ENCODE measurements at places on chromosomes 3 and 15. TPM values are rescaled to one million over a fixed set of nuclear protein-coding genes. Genes with fewer than 3 reads are reported as not detected.

SLC25A38 gene
- total RNA-seq, result 65.1 TPM

SKOR1 gene
- 1.8 TPM for total RNA-seq

SLC2A2 gene
- not detected for total RNA-seq

SAMD7 gene
- not detected for total RNA-seq

DHX30 gene
- total RNA-seq, result 80.7 TPM

WWTR1 gene
- total RNA-seq, result 0.11 TPM

POPDC2 gene
- 1.0 TPM for total RNA-seq

TICRR gene
- 0.11 TPM for total RNA-seq

CPLX3 gene
- 0.19 TPM for total RNA-seq

PROS1 gene
- total RNA-seq, result not detected

NLGN1 gene
- not detected for total RNA-seq

GRCh38 chr3:46479021-46479420, 14.3 kb upstream of the LTF start:
- DNase-seq, result no peak

DNA sequence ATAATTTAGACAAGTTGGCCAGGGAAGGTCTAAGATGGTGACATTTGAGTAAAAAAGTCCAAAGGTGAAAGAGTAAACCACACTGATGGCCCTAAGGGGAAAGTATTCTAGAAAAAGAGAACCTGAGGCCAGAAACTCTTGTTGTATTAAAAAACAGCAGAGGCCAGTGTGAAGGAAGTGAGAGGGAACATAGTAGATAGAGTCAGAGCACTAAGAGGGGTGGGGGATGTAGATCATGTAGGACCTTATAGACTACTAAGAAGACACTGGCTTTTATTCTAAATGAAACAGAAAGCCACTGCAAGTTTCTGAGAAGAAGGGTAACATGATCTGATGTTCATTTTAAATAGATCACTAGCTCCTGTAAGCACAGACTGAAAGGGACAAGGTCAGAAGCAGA, 14.5 kb downstream of the POLQ start:
- no peak for DNase-seq

GRCh38 chr3:15301761-15302160, 30.6 kb downstream of the SH3BP5 start:
- no peak for DNase-seq

GRCh38 chr3:119939077-119939476, 155.2 kb downstream of the GSK3B start:
- DNase-seq, result no peak

DNA sequence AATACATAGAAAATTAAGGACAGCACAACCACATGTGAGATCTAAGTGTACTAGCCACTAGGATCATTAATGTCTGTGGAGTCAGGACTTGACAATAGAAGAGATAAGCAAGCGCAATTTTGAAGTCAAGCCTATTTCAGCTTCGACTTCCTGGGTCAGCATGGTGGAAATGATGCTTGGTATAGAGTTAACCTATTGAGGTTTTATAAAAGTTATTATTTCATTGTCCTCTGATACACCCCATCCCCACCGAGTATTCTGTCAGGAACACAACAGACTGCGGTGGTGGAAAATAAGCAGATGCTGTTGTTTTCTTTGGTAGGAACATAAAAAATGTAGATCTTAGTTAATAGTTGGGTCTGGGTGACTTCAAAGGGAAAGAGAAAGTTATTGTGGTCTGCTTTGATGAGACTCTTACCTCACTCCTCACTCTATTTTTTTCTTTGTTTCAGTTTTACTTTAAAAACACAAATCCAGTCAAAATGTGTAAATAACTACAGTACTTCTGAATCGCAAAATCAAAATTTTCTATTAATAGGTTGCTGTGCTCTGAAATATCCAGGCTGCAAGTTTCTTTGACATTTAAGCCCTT, 82.1 kb downstream of the IL5RA start:
- no peak for DNase-seq

DNA sequence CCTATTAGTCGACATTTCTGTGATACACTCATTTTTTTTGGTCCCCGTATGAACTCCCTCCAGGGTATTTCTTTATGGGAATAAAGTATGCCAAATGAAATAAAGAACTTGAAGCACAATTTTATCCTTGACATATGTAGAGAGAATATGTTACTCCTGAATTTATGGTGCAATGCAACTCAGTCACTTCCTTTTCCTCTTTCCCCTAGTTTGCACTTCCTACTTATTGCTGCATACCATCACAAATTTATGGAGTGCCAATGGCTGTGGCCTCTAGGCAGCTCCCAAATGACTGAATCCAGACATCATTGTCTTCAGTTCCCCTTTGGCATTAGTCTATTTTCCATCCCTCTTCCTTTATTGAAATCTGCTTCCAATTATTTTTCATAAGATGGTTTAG, 403.5 kb downstream of the FHIT start:
- no peak for DNase-seq

- no peak for DNase-seq
These were observed 22.3 kb upstream of the ZBTB38 start for GRCh38 chr3:141346007-141346406.

GRCh38 chr15:53395871-53396270, 363.6 kb downstream of the WDR72 start:
- DNase-seq, result no peak

DNA sequence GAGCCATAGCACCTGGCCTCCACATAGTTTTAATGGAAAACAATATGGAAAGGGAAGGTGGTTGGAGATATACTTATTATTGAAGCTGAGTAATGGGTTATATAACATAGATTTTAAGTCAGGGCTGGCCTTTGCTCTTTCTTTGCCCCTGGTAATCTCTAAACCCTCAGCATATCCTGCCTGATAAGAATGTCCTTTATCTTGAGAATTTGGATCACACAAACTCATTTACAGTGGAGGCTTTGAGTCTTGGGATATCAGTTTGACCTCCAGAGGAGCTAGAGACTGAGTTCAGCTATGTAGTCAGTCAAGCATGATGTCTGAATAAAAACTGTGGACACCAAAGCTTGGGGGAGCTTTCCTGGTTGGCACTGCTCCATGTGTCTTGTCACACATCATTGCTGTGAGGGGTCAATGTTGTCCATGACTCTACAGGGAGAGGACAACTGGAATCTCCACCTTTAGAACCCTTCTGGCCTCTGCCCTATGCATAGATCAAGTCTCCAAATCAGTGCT, 9.0 kb upstream of the C3orf33 start:
- DNase-seq, result no peak

- no peak for DNase-seq
These were observed 1.4 kb downstream of the FAM227B start for GRCh38 chr15:49619226-49619625.

- DNase-seq, result no peak
These were observed 123.6 kb upstream of the CD96 start for GRCh38 chr3:111418391-111418790.

DNA sequence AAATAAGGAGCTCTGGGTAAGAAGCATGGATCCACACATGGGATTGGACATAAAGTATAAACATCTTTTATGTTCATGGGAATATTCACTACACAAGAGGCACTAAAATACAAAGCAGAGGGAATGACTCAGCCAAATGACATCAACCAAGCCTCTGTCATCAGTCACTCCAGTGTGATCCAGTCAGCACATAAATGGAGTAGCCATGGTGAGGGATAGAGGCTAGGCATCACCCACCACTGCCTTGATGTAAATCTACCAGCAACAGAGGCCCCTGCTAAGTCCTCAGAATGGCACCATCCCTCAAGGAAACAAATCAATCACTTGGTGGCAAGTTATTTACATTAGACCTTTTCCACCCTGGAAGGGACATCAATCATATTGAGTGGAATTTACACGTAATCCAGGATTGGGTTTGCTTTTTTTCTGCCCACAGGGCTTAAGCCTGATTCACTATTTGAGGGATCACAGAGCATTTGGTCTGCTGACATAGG, 27.2 kb downstream of the VEPH1 start:
- DNase-seq, result no peak

GRCh38 chr15:101709466-101709865, 14.8 kb downstream of the TARS3 start:
- no peak for DNase-seq

- DNase-seq, result no peak
These were observed 188.4 kb downstream of the ADAMTSL3 start for GRCh38 chr15:83842281-83842680.

DNA sequence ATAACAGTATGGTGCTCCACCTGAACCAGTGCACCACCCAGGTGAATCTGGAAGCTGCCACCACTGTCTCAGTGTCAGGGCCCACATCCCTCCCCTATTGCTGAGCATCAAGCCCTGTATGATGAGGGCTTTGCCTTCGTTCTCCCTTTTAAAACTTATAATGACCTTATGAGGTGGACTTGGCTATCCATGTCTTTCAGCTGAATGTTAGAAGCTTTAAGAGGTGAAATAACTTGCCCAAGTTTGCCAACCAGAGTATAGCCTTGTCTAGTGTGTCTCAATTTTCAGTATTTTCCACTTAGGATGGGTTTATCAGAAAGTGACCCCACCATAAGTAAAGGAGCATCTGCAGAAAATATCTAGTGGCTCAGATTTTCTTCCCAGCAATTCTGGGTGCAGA, 87.8 kb downstream of the SHOX2 start:
- no peak for DNase-seq

GRCh38 chr15:100297812-100298211, 44.0 kb downstream of the ADAMTS17 start:
- DNase-seq, result no peak

GRCh38 chr15:57031605-57032004, 113.2 kb downstream of the TCF12 start:
- no peak for DNase-seq

GRCh38 chr3:153113541-153113940, 48.5 kb upstream of the RAP2B start:
- DNase-seq, result no peak

GRCh38 chr3:186976837-186977750, 46.8 kb downstream of the ST6GAL1 start:
- no peak for DNase-seq

DNA sequence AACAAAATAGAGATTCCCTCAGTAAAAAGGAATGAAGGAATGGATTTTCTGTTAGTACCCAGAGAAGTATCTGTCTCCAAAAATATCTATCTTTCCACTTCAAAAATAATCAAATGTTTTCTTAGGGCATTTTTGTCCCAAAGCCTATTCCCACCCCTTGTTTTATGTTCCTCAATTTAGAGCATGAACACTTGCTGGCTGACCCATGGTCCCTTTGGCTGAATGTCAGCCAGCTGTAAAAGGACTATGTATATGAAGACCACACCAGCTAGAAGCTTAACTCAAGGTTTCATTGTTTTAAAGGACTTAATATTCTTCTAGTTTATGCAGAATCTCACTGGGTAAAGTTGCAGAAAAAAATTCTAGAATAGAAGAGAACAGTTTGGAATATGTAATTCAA, 931.2 kb downstream of the MCTP2 start:
- DNase-seq, result no peak

GRCh38 chr15:64355348-64355943, 527 bp downstream of the CSNK1G1 start:
- peak; percentile 22 for DNase-seq

GRCh38 chr3:134464064-134464688, 21.6 kb downstream of the ANAPC13 start:
- DNase-seq, result no peak

DNA sequence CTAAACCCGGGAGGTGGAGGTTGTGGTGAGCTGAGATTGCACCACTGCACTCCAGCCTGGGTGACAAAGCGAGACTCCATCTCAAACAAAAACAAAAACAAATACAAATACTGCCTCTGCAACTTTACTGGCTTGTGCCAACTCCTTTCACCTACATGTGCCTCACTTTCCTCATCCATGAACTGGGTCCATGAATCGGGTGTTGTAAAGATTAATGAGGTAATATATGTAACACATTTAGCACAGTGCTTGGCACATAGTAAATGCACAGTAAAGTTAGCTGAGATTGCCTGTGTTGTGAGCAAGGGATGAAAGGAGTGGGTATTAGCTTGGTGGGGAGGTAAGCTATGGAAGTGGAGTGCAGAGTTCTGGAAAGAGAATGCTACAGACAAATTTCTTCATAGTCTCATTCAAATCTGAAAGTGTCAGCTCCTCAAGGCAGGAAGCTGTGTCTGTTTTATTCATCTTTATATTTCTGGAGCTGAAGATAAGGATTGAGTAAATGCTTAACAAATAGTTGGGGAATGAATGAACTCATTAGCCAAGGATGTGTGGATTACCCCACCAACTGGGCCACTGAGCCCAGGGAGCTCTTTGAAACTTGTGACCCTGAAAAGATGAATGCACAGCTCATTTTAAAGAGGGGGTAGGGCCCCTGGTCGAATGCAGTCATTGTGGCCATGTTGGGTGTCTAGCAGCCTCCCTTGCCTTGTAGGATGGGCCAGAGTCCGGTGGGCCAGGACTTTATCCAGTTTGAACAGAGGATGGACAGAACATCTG, 7.7 kb upstream of the CDCP1 start:
- DNase-seq, result no peak

GRCh38 chr3:72341920-72342319, 506.3 kb downstream of the SHQ1 start:
- DNase-seq, result no peak
